Activated CD4-positive, CD25-positive, alpha-beta regulatory T cell treated with anti-CD3 and anti-CD28 coated beads, Interleukin-2, amount 50 U/mL, for 72 hours (primary cell): ENCODE measurements at places on chromosomes 7 and 10.
A peak's percentile ranks its signal among the peaks of the same experiment; 100 is the strongest.

DNA sequence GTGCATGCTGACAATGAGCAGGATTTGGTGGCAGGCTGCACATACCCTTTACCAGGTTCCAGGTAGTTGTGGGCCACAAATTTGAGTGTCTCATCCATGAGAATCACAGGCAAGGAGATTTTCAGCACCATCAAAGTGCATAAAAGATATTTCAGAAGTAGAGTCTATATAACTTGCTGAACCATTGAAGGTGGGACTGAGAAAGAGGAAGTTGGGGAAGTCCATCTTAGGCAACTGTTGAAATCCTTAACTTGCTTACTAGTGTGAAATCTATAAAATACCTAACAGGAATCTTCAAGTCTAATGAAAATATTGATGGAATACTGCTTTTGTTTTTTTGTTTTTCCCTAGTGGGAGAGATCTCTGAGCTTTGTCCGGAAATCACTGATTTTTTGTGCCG lies 325.1 kb upstream of the PLXDC2 start:
- no peak for DNase-seq

GRCh38 chr7:105769901-105770628 lies 106.3 kb downstream of the ATXN7L1 start:
- no peak for DNase-seq

- no peak for DNase-seq
Observed at GRCh38 chr10:44069573-44069972, 315.3 kb downstream of the CXCL12 start.

GRCh38 chr10:121597504-121598262 lies 561 bp downstream of the FGFR2 start:
- DNase-seq = no peak

GRCh38 chr7:145016068-145016467 lies 180.2 kb upstream of the TPK1 start:
- DNase-seq = no peak

GRCh38 chr7:33632840-33633525 lies 272.4 kb upstream of the BMPER start:
- DNase-seq = no peak

DNA sequence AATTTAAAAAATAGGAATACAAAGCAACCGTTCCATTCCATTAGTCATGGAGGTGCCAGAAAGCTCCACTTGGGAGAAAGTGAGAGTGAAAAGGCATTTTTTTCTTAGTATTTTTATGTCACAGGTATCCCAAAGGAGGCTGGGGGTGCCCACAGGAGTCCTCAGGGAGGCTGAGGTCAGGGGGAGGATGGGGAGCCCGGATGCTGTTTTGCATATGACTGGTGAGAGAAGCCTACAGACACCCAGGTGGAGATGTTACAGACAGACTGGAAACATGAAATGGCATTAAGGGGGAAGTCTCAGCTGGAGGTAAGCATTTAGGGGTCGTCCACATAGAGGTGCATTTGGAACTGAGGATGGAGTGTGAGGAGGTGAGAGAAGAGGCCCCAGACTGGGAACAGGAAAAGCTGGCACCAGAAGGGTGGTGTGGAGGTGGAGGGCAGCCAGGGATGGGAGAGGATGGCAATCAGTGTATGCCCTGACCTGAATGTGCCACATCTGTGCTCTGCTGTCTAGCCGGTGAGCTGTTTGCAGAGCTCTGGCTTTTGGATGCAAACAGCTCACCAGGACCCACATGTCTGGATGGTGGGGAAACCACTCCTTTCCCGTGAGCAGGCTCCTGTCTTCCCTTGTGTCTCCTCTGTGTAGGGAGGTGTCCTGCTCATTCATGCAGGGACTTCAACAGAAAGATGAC lies 101.1 kb downstream of the RAMP3 start:
- no peak for DNase-seq

GRCh38 chr10:117681104-117681503 lies 138.6 kb downstream of the EMX2 start:
- DNase-seq = no peak

- DNase-seq = no peak
Observed at GRCh38 chr10:112799726-112800510, 150.1 kb upstream of the TCF7L2 start.

DNA sequence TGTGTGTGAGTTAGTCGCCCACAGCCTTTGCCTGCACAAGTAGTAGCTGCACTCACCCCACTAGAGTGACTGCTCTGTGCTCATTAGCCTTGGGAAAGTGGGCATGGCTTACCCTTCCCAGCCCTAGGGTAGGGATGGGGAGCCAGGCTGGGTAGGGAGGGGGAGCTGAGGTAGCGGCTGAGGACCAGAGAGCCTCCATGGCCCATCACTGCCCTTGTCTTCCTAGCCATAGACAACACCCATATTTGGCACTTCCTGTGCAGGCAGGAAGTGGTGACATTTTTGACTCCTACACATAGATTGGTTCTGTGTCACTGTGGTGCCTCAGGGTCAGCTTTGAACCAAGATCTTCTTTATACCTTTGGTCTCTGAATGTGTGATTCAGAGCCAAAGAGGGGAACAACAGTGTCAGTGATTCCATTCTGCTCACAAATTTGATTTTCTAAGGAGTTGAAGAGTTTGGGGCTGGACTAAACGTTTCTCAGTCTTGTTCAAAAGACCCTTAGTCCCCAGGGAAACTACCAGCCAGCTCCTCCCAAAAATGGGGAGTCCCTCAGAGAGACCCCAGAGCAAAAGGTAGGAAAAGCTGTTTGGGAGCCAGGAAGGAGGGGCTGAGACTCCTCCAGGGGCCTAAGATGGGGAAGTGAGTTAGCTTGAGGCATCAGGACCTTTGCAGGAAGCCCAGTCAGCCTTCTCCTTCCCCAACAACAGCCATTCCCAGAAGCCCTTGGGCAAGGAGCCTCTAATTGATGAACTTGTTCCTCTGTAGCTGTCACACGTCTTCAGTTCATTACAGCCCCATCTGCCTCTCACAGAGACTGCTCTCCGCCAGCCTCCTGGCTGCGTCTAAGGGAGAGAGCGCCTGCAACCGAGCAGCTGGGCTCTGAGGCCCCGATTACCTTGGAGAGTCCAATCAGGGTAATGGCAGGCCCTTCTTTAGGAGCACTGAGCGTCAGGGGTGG lies 135.0 kb downstream of the CDH23 start:
- peak; percentile 43 for DNase-seq

DNA sequence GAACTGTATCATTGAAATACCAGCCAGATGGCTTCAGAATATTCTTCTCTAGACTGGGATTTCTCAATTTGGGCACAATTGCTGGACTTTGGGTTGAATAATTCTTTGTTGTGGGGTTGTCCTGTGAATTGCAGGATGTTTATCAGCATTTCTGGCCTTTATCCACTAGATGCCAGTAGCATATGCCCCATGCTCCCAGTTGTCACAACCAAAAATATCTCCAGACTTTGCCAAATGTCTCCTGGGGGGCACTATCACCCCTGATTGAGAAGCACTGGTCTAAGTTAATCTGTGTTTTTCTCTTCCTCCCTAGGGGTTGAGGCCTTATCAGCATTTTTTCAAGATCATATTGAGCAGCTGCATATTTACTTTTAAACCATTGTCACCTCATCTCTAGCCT lies 204.9 kb upstream of the SP8 start:
- no peak for DNase-seq

DNA sequence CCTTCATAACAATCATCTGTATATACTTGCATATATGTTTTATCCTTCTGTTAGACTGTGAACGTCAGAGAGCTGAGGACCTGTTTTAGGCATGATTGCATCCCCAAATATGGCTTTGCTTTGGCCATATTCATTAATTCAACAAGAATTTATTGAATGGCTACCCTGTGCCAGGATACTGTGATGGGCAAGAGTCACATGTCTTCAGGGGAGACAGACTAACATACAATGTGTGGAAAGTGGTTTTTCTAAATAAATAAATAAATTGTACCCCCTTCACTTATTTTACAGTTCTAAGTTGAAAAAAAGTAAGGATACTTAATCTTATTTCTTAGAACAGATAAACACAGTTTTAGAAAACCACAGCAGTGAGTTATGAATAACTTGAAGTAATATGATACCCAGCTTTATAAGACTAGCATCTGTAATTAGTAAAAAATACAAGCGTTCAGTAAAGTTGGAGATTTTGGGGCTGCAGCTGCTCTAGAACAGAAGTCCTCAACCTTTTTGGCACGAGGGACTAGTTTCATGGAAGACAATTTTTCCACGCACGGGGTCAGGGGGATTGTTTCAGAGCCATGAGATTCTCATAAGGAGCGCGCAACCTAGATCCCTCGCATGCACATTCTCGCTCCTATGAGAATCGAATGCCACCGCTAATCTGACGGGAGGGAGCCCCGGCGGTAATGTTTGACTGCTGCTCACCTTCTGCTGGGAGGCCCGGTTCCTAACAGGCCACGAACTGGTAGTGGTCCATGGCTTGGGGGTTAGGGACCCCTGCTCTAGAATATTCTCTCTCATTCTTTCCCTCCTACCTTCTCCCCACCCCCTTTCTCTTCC lies 89.4 kb upstream of the MTPN start:
- DNase-seq = no peak

DNA sequence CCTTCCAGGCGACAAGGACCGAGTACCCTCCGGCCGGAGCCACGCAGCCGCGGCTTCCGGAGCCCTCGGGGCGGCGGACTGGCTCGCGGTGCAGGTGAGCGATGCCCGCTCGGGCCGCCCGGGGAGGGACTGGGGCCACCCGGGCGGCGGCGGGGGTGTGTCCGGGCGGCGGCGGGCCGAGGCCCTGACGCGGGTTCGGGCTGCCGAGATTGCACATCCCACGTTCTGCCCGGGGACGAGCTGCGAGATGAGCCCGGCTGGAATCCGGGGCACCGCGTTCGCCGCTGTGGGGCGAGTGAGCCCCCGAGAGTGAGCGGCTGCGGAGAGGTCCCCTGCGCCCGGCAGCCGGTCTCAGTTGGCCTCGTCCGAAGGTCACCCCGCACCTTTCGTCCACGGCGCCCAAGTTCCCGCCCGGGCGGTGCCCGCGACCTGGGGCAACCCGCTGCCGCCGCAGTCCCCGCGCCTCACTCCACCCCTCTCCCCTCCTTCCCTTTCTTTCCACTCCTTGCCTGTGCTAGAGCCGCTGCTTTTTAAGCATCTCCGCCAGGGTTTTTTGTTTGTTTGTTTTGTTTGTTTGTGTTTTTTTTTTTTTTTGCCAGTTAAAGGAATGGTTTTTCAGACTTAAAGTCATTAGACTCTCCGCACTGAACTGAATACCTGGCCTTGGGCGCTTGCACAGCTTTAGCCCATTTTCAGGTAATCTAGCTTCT lies 515 bp downstream of the RALA start:
- DNase-seq = no peak

GRCh38 chr7:150340024-150340749 lies 1.2 kb downstream of the RARRES2 start:
- no peak for DNase-seq

DNA sequence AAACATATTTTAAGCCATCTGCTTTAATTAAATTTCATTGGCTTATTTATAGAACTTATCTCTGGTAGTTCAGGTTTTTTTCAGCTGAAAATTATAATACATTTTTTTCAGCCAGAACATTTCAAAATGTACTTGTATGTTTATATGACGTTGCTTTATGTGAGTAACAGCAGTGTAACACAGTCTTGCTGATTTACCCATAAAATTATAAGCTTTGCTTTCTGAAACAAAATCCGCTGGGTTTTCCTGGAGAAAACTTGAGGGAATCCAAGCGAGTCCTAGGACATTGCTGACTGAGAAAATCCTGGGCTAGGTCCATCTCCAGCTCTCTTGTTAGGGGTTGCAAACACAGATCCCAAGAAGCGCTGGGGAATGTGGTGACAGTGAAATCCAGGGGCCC lies 112.2 kb upstream of the GATA3 start:
- DNase-seq = no peak

DNA sequence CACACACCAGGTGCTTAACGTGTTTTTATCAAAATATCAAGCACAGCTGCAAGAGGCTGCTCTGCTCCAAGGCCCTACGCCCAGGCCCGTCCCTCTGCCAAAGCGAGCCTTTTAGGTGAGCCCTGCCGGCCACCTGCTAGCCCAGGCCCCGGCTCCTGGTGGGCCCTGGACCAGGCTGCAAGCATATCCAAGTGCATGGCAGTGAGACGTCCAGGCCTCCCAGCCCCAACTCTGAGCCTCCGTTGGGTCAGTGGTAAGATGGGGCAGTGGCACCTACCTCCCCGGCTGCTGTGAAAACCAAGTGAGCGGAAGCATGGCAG lies 136.2 kb downstream of the LHPP start:
- no peak for DNase-seq

GRCh38 chr10:110737886-110738634 lies 93.9 kb downstream of the RBM20 start:
- DNase-seq = no peak

DNA sequence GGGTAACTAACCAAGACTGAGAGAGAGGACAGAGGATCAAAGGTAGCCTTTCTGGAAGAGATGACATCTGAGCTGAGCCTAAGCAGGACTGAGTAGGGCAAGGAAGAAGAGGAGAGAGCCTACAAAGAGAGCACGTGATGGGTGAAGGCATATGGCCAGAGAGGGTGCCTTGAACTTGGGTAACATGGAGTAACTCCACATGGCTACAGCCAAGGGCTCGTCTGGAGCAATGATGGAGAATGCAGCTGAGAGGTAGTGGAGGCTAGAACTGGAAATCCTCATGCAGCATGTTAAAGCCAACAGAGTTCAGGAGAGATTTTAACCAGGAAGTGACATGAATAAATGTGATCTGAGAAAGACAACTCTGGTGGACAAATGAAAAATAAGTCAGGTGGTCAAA lies 77.8 kb downstream of the LRRC17 start:
- DNase-seq = no peak

GRCh38 chr7:979151-979550 lies 3.8 kb upstream of the COX19 start:
- no peak for DNase-seq

GRCh38 chr10:63664341-63664885 lies 143.2 kb downstream of the REEP3 start:
- DNase-seq = no peak

DNA sequence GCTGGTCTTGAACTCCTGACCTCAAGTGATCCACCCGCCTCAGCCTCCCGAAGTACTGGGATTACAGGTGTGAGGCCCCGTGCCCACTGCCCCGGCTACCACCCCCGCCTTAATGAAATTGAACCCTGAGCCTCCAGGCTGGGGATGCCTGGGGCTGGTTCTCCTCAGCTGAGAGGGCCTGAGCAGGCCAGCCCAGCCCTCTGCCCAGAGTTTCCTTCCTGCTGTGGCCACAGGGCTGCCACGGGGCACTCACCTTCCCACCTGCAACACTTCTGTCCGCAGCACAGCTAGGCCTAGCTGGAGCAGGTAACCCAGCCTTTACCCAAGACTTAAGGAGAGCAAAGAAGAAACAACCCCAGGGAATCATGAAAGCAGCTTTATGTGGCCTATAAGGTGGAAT lies 78.1 kb upstream of the ANLN start:
- DNase-seq = no peak

GRCh38 chr10:45008524-45009161 lies 7.9 kb downstream of the ZNF22 start:
- DNase-seq = no peak

- no peak for DNase-seq
Observed at GRCh38 chr10:49081547-49082275, 33.6 kb downstream of the VSTM4 start.

- DNase-seq = no peak
Observed at GRCh38 chr10:27529010-27529783, 25.1 kb downstream of the RAB18 start.

DNA sequence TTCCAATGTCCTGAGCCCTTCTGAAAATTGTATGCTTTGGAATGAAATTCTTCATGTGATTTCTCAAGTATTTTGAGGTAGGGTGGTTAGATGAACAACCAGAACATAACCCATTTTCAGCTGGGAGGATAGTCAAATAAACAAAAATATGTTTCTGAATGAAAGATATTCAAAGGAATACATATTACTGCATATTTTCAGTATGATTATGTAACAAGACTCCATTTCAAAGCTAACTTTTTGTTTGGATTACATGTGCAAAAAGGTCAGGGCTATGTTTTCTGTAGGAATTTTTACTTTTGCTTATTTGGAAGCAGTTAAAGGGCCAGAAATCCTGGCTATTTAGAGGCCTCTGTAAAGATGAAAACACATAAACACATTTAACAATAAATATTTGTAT lies 27.7 kb downstream of the CDK6 start:
- DNase-seq = no peak
